GOT3 (cell line): ENCODE measurements at places on chromosomes 16 and 17.

DNA sequence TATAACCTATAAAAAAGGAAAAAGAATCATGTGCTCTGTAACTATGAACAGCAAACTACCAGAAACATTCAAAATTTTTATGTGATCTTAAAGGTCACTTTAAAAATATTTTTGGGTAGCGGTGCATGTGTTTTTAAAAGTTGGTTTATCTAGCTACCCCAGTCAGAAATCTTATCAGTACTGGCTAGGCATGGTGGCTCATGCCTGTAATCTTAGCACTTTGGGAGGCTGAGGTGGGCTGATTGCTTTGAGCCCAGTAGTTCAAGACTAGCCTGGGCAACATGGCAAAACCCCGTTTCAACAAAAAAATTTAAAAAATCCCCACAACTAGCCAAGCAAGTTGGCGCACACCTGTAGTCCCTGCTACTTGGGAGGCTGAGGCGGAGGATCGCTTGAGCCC lies 3.7 kb downstream of the CAPNS2 start:
- DNase-seq: no peak

- DNase-seq: no peak
Observed at GRCh38 chr16:84072014-84072413, 29.4 kb upstream of the SLC38A8 start.

GRCh38 chr17:77002103-77003045 lies 134.2 kb downstream of the MGAT5B start:
- peak; percentile 29 for DNase-seq

DNA sequence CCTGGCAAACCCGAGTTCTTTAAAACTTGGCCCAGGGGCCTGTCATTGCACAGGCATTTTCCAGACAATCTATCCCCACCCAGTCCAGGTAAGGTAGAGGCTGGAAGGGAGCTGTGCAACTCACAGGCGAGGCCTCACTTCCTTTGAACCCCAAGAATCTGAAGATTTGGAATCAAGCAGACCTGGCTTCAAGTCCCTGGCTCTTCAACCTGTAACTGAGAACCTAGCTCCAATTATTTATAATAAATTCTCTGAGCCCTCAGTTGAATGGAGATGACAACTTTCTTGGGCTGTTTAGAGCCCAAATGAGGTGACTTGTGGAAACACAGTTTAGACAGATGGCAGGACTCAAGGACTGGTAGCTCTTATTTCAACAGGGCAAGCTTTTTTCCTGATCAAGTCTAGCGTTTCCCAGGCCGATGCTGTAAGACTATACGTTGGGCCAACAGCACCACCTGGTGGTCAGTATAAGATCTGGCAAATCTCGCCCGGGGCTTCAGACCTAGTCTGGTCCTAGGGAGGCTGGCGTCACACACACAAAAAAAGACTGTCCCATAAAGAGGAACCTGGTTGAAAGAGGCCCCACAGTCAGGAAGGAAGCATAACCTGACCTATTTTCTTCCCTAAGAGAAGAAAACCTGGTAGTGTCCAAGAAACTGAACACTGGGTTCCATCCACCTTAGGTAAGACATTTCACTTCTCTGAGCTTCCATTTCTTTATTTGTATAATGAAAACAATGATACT lies 117.9 kb downstream of the C17orf67 start:
- DNase-seq: peak; percentile 20

- no peak for DNase-seq
Observed at GRCh38 chr16:67399749-67400704, 6.7 kb upstream of the TPPP3 start.

DNA sequence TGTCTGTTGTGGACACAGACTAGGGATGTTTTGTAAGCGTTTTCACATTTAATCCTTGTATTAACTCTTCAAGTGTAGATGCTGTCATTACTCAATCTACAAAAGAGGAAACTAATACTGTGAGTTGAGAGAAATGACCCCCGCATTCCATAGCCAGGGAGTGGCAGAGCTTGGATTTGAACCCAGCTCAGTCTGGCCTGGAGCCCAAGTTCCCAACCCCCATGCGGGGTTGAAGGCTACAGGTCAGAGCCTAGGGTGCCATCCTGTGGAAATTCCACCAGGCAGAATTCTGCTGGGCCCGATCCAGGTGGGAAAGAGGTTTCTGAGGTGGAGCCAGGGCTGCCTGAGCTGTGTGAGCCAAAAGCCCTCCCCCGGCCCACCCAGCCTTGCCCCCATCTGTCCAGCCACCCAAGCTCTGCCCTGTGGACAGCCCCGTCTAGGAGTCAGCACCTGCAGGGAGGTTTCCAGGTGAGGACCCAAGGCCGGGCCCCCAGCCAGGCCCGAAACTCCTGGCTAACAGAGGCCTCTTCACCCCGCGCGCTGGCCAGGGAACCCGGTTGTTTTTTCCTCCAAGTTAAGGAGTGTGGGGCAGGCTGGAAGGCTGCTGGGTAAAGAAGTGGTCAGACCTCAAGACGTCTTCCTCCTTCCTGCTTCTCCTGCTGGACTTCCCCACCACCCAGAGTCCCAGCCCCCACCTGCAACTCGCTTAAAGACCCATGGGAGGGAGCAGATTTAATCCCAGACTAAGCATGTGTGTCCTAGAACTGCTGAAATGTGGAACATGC lies 5.7 kb downstream of the MMP15 start:
- no peak for DNase-seq

DNA sequence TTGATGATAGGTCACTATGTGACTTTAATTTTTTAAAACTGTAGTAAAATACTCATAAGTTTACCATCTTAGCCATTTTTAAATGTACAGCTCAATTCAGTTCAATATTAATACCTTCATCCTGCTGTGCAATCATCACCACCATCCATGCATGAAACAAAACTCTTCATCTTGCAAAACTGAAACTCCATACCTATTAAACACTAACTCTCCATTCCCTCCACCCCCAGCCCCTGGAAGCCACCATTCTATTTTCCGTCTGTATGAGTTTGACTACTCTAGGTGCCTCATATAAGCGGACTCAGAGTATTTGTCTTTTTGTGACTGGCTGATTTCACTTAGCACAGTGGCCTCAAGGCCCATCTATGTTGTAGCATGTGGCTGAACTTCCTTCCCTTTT lies 9.4 kb upstream of the CNEP1R1 start:
- DNase-seq: no peak

- no peak for DNase-seq
Observed at GRCh38 chr17:65220732-65221131, 83.6 kb downstream of the RGS9 start.

DNA sequence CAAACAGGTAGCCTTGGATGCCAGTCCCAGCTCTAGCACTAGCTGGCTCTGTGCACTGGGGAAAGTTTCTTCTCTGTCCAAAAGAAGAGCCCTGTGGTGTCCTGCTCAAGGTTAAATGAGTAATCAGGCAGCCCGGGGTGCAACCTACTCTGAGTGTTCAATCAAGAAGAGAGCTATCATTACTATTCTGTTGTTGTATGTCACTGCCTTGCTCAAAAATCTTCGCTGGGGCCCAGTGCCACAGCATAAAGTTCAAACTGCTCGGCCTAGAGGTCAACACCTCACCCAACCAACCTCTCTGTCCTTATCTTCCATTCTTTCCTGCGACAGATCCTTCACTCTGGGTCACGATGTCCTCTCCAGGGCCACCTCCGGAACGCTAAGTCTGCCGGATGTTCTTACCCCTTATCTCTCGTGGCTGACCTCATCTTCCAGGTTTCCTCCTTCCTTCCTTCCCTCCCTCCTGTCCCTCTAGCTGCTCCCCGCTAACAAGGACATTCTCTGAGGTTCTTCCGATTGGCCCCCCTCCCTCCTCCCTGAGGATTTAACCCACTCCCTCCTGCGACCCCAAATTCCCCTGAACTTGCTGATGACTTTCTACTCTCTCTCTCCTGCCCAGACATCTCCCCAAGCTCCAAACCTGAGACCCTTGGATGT lies 4.4 kb downstream of the FDXR start:
- DNase-seq: no peak

- DNase-seq: no peak
Observed at GRCh38 chr16:71826533-71827017, 17.9 kb upstream of the AP1G1 start.

DNA sequence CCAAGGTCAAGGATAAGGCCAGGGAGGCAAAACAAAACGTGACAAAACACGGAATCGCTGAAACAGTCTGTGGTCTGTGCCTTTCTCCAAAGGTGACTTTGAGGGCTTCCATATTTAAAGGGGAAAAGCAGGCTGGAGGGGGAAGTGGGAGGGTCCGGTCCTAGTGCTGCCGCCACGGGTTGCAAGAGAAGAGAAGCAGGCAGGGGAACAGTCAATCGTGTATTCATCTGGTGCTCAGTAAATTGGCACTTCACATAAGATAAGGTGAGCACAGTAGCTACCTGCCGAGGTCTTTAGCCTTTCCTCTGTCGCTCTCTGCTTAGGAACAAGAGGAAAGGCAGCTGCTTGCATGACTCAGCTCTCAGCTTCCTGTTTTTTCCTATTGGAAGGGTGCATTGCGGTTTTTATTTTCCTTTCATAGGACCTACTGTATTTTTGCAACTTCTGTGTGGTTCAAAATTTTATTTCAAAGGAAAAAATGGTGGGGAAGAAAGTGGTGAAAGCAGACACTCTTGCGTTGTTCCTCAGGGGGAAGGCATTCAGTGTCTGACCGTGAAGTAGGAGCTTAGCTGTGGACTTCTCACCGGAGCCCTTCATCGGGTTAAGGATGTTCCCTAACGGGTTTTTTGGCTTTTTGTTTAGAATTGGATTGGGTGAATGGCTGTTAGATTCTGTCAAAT lies 7.1 kb upstream of the LGALS3BP start:
- no peak for DNase-seq

DNA sequence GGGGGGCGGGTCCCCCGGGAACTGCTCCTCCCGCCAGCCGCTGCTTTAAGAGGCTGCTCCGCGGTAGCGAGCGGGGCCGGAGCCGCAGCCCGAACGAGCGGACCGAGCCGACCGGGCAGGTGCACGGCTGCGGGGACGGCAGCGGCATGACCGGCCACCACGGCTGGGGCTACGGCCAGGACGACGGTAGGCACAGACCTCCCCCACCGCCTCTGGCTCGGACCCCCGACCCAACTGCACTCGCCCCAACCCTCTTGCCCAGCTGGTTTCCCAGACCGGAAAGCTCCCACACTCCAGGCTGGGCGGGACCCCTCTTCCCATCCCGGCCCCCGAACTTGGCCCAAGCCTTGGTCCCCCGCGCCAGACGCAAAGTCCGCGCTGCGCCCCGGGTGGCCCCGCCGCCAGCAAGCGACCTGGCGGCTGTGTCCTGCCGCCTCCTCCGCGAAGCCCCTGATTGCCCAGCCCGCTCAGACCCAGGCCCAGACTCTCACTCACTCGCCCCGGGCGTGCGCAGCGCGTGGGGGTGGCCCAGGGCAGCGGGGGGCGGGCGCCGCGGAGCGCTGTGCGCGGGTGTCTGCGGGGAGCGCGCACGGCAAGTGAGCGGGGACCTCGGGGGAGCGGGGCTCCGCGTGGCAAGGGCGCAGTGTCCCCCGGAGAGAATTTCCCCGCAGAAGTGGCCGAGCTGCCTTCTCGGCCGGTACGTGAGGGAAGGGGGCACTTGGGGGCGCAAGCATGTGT lies at the start of gene CA7:
CA7 (plus strand) TSS at position 73 of the 738 bp plus-strand sequence; CDS start at position 147, 74 bp downstream.
- no peak for DNase-seq

DNA sequence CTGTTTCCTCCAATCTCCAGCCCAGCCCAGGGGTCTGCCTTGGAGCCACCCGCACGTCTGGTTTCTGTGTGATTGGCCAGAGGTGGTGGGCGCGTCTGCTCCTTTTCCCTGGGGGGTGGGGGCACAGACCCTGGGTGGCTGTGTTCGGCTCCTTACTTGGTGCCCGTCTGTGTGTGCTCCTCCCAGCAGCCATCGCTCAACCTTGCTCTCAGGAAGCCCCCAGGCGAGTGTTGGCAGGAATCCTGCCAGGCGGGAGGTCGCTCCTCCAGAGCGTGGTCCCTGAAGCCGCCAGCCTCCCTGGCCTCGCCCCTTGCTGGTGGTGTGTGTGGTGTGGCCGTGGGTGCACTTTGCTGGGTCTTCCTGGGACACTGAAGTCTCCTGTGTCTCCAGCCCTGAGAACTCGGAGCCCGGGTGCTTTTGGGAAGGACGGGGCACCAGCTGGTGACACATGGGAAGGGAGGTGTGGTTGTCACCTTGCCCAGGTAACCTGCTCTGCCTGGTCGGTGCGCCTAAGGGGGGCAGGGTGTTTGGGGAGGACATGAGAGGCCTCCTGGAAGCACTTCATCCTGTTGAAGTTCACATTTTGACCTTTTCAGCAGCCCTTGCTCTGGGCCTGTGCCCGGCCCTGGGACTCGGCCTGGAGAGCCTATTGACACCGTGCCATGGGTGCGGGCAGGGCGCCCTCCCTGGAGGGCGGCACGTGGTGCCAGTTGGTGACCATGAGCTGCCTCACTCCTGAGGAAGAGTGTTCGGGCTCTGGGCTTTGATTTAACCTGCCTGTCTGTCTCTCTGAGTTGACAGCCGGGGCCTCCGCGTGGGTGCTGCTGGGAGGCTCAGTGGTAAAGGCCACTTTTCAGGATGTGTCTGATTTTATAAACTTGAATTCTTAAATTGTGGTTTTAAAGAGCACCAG lies 49.0 kb upstream of the ZNF750 start:
- no peak for DNase-seq

GRCh38 chr16:8660841-8661301 lies 13.5 kb upstream of the ABAT start:
- DNase-seq: no peak

GRCh38 chr16:15403392-15403995 lies 7.9 kb downstream of the MPV17L start:
- DNase-seq: no peak

GRCh38 chr16:87350681-87351319 lies 32.8 kb downstream of the FBXO31 start:
- no peak for DNase-seq

- DNase-seq: no peak
Observed at GRCh38 chr17:40937384-40937819, at the start of gene KRT23. Gene KRT23 (minus strand): TSS chr17:40937646. CDS start chr17:40936603, 1,043 bp downstream.

DNA sequence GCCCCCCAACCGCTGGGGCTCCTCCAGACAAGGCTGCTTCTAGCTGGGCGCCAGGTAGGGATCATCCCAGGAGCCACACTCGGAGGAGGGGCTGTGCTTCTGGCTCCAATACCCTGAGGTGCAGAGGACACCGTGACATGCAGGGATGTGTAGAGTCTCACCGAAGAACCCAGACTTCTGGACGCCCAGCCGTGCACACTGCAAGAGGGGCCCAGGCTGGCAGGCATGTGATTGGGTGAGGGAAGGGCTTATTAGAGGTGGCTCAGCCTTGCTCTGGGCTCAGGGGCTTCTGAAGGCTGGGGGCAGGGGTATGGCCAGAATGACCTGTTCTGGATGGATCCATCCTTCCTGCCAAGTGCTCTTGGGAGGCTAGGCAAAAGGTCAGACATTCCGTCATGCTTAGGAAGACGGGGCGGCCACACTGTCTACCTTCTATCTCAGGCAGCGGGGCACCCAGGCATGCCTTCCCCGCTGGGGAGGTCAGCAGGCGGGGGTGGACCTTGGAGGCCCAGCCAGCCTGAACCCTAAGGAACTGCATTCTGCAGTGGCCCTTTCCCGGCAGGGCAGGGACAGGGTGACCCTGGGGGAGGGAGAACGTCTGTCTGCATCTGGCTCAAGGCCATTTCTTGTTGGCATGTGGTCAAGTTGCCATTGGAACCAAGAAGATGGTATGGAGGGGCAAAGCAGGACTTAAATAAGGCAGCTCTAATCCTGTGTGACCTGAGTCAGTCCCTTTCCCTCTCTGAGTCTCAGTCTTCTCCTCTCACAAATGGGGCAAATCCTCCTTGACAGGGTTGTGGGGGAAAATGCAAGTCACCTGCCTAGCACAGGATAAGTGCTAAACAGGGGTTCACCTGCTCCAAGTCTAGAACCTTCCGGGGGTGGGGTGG lies 5.8 kb upstream of the ADGRG1 start:
- no peak for DNase-seq
